NCI-H187 treated with DMSO at 0.1 percent for 48 hours (cell line): ENCODE measurements at places on chromosomes 1 and 21.

- DNase-seq, result no peak
Observed at GRCh38 chr1:100267284-100267683, 1.3 kb downstream of the RTCA start.

GRCh38 chr1:65092691-65093090, 55.3 kb upstream of the AK4 start:
- DNase-seq, result no peak

- DNase-seq, result no peak
Observed at GRCh38 chr1:10538646-10539355, 64.1 kb downstream of the PEX14 start.

- no peak for DNase-seq
Observed at GRCh38 chr1:56453016-56453415, 126.3 kb downstream of the PLPP3 start.

DNA sequence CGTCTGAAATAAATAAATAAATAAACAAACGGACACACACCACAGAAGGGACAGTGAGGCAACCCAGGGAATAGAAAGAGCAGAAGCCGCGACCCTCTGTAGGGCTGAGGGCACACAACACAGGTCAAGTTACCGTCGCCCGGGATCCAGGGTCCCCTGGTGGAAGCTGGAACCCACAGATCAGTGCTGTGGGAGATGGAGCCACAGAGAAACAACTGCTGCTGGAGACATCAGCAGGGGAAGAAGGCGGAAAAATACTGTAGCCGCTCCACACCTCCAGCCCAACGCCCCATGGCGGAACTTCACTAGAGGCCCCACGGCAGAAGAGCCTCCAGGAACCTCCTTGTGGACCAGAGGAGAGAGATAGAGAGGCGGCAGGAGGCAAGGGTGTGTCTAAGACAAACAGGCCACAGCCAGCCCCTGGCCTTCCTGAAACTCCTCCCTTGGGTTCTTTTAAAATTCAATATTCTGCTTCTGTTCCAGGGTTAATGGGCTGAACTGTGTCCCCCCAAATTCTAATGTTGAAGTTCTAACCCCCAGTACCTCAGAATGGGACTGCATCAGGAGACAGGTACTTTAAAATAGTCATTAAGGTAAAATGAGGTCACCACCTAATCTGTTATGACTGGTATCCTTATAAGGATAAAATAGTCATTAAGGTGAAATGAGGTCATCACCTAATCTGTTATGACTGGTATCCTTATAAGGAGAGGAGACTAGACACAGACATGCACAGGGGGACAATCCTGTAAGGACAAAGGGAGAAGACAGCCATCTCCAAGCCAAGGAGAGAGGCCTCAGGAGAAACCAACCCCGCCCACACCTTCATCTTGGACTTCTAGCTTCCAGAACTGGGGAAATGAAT, 7.7 kb upstream of the HLCS start:
- DNase-seq, result no peak

DNA sequence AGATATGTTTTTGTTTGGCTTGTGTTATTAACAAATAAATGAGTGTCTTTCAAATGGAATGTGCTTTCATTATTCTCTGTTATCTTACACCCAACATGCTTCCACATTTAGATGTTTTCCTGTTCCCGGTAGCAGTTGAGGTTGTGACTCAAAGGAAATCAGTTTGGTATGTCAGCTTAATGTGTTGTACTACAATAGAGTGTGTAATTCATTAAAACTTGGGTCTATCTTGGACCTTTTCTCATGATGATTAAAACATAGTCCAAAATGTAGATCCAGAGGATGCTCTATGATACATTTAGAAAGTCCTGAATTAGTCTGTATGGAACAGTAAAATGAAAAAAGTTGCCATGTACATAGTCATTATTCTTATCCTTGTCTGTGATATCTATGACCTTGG, 26.7 kb downstream of the RTCA start:
- no peak for DNase-seq

DNA sequence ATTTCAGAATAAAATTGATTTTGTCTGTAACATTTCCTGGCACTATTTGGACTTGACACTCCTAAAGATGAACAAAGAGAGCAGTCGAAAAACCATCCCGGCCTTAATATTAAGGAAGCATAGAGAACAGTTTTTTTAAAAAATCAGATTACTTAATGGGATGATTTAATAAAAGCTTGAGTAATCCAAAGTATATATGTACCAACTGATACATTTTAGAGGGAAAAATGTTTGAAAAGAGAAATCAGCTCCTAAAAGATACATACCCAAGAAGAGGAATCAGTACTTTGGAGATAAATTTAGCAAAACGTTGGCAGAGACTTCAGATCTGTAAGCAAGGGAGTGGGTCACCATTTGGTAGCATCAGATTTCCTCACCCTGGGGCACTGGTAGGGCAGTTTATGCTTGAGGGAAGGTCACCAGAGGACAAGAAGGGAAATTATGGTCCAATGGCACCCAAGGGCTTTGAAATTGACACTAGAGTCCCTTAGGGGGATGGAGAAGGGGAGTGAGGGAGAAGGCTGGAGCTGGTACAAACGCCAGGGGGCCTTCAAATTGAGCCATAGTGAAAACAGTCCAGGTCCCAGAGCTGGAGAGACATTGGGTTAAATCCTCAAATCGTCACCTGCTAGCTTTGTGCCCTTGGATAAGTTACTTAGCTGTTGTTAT, 5.9 kb downstream of the SLAMF7 start:
- DNase-seq, result no peak

- DNase-seq, result no peak
Observed at GRCh38 chr1:161962091-161962887, 61.4 kb downstream of the OLFML2B start.

- DNase-seq, result no peak
Observed at GRCh38 chr1:47181095-47181954, 8.5 kb downstream of the PDZK1IP1 start.

DNA sequence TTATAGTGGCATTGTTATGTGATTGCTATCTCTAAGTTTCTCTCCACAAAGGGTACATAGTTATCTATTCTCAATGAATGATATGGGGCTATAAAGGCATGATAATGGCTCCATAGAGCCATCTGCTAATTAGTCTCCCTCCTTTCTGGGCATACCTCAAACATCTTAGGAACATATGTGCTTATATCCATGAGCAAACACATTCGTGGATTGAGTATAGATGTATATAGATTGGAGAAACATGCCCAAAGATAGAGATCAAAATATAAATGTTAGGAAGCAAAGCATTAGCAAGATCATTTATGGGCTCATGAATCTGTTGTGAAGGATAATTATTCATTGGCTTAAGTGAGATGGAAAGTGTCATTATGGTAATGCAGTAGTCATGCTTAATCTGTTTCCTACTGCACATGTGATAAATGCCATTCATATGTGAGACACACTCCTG, 155.8 kb upstream of the UBE2U start:
- DNase-seq, result no peak

DNA sequence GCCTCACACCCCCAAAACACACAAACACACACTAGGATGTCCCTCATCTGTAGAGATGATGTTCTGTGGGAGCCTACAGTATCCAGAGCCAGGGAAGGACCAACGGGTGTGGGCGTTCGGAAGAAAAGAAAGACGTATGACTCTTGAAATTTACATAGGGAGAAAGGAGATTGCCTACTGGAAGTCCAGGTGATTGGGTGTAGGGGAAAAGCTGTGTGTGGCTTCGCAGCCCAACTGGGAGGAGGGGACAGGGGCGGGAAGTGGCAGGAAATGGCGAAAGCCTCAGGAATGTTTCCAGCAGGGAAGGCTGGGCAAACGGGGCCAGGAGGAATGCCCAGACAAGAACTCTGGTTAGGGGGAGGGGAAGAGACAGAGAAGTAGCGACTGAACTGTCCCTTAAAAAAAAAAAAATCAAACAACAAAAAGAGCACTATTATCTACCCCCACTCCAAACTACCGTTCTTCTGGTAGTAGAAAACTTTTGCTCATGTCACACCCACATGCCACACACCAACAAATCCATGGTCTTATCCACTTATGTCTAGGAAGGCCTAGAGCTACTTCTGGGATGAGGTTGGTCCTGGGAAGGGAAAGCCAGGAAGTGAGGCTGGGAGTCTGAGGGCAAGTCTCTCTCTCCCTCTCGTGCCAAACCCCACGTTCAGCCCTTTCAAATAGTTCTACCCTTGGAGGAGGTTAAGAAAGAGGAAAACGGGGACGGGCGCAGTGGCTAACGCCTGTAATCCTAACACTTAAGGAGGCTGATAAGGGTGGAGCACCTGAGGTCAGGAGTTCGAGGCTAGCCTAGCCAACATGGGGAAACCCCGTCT, 1.8 kb upstream of the CKS1B start:
- DNase-seq, result no peak

- no peak for DNase-seq
Observed at GRCh38 chr1:209403921-209404320, 179.6 kb upstream of the CAMK1G start.

- no peak for DNase-seq
Observed at GRCh38 chr21:44444286-44444931, 10.9 kb upstream of the LRRC3 start.

- DNase-seq, result no peak
Observed at GRCh38 chr1:12617901-12618660, at the start of gene DHRS3. TSS of gene DHRS3 (minus strand) at chr1:12618210. CDS start at chr1:12617348, 862 bp downstream.

GRCh38 chr21:46157396-46157986, 2.1 kb upstream of the FTCD start:
- DNase-seq, result no peak

GRCh38 chr1:15148475-15148874, 5.1 kb upstream of the TMEM51 start:
- no peak for DNase-seq

- DNase-seq, result no peak
Observed at GRCh38 chr1:185786524-185786923, 52.3 kb downstream of the HMCN1 start.
